ENCODE measurements at places on chromosomes 7 and 10.

- no peak for DNase-seq
Observed at GRCh38 chr10:75506930-75507329, 75.5 kb downstream of the LRMDA start.

DNA sequence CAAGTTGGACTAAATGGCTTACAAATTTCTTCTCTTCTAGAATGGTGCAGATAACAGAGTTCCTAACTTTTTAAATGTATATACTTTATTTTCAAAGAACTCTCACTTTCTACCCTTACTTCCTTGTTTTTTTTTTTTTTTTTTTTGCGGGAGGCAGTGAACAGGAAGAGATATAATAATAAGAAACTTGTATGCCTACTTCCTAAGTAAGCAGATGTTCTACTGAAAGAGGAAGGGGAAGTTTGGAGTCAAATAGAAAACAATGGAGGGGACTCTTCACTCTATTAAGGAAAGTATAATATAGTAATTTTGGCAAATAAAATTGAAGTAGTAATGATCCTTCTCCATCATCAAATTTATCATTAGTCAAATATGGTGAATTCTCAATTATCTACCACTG, 754.0 kb downstream of the KCNMA1 start:
- no peak for DNase-seq

DNA sequence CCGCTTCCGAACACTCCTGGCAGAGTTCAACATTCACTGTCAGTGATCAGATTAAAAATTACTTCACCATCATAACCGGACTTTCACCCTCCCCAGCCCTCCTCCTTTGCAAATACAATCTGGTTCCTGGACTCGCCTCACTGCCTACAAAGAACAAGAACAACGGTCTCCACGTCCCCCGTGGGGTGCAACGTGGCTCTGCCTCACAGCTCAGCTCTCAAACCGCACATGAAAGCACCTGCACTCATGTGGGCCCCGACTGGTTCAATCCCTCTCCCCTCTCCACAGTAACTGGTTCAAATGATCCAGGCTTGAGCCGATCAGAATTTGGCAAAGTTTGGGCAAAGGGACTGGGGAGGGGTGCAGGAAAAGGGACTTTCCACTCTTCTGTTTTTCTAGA, 21.0 kb downstream of the ASB13 start:
- no peak for DNase-seq

- DNase-seq: no peak
Observed at GRCh38 chr10:119414081-119414611, 128.4 kb downstream of the RGS10 start.

GRCh38 chr10:132413226-132414205, 16.5 kb downstream of the PWWP2B start:
- no peak for DNase-seq

GRCh38 chr10:88150339-88150738, 286.9 kb downstream of the PTEN start:
- DNase-seq: no peak

DNA sequence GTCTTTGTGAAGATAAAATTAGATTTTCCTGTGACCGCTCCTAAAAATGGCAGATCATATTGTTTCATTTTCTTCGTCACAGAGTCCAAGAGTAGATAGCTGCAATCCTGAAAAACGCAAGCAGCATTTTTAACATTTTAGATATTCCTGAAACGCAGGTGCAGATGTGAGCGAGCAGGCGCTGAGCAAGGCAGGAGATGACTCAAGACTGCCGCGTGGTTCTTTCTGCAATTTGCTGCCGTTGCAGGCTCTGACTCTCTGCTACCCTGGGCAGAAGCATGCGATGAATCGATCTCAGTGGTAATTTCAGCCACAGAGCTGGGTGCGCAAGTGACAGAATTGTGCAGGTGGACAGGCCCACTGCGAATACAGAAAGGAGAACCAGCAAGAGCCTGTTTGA, 331.9 kb downstream of the ACTR3B start:
- no peak for DNase-seq

Measured in stimulated activated CD4-positive, alpha-beta T cell treated with anti-CD3 and anti-CD28 coated beads, Interleukin-4, amount 100 ng/mL, for 1 hour (primary cell).